ENCODE measurements at places on chromosomes 11 and 22. TPM values are rescaled to one million over a fixed set of nuclear protein-coding genes. Genes with fewer than 3 reads are reported as not detected.
A peak's percentile ranks its signal among the peaks of the same experiment; 100 is the strongest.

GRCh38 chr11:45856044-45856468 lies 8.8 kb downstream of the CRY2 start:
- H3K4me3 ChIP-seq, result no peak overlapping the region
- peak overlapping the region; percentile 88 for H3K27ac ChIP-seq
- DNase-seq, result no peak
- H3K36me3 ChIP-seq, result no peaks in the 10 kb centered on the region
- H3K27me3 ChIP-seq, result no peaks in the 10 kb centered on the region

GRCh38 chr11:126304457-126305075 lies 706 bp downstream of the DCPS start:
- DNase-seq, result no peak
- peak overlapping the region; percentile 73 for H3K4me3 ChIP-seq
- H3K4me1 ChIP-seq, result no peaks in the 10 kb centered on the region

DNA sequence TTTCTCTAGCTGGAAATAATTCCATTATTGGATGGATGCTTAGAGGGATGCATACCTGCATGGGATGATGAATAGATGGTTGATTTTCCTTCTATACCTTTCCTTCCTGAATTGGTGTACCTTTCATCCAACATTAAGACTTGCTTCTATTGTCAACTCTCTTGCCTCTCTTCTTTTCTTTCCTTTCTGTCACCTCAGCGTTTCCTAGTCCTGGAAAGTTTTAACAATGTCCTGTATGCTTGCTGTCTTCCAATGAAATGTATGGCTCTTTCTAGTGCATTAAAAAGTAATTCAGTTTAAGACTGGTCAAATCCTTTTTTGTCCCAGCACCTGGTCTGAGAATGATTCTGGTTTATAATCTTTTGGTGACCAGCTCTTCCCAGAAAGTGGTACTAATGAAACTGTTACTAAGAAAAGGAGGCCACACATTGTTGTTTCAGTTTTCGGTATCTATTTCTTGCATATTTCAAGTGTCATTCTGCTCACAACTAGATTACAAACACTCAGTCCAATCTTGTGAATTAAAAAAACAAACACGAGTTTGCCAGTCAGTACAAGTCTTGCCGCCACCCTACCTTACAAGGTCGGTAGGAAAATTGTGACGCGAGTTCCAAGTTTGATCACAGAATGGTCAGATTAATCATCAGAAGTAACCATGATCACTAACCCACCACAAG lies 8.0 kb downstream of the POU2AF1 start:
- no peak for DNase-seq
- H3K4me3 ChIP-seq, result no peak overlapping the region
- H3K4me1 ChIP-seq, result no peaks in the 10 kb centered on the region
- no peaks in the 10 kb centered on the region for H3K36me3 ChIP-seq
- H3K27ac ChIP-seq, result no peak overlapping the region
- no peaks in the 10 kb centered on the region for H3K27me3 ChIP-seq

DNA sequence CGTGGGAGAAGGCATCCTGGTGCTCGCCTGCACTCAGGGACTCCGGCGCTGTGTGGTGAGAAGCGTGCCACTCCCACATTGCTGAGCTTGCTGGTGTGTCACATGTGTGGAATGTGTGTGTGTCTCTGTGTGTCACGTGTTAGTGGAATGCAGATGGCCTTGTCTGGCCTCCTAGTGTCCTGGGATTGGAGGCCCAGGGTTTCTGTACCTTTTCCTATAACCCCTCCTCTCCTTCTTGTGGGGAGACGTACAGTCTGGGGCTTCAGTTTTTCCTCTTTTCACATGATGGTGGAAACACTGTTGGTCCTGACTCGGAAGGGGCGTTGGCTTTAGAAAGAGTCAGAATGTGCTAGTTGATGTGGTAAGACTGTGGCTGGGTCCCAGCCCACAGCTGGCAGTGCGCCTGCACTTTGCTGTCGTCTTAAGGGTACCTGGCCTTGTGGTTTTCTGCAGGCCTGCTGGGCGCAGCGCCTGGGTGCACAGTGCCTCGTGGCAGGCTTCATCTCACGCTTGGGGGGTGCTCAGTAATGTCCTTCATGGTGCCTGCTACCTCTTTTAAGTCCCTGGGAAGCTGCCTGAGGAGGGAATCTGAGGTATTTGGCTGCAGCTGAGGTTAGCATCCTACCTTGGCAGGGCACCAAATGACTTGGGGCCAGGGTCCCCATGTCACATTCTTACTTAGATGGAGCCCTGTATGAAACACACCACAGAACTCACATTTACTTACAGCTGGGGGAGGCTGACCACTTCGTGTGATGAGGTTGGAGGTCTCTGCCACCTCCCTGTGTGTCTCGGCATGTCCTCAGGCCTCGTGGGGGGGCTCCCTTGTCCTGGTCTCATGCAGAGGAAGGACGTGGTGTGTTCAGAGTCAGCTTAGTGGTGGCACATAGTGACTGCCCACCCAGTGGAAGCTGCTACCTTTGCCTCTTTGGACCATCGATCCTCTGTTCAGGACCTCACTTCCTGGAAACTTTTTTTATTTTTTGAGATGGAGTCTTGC lies 61.9 kb downstream of the MED15 start:
- no peaks in the 10 kb centered on the region for H3K36me3 ChIP-seq
- H3K27me3 ChIP-seq, result no peaks in the 10 kb centered on the region
- peak; percentile 71 for DNase-seq
- no peak overlapping the region for H3K4me3 ChIP-seq

Gene P2RX6
- 0.76 TPM for total RNA-seq

- no peaks in the 10 kb centered on the region for H3K27me3 ChIP-seq
- peak; percentile 71 for DNase-seq
- H3K4me3 ChIP-seq, result peak overlapping the region; percentile 42
- peak overlapping the region; percentile 58 for H3K27ac ChIP-seq
These were observed 4.0 kb upstream of the WNT11 start for GRCh38 chr11:76209973-76210930.

DNA sequence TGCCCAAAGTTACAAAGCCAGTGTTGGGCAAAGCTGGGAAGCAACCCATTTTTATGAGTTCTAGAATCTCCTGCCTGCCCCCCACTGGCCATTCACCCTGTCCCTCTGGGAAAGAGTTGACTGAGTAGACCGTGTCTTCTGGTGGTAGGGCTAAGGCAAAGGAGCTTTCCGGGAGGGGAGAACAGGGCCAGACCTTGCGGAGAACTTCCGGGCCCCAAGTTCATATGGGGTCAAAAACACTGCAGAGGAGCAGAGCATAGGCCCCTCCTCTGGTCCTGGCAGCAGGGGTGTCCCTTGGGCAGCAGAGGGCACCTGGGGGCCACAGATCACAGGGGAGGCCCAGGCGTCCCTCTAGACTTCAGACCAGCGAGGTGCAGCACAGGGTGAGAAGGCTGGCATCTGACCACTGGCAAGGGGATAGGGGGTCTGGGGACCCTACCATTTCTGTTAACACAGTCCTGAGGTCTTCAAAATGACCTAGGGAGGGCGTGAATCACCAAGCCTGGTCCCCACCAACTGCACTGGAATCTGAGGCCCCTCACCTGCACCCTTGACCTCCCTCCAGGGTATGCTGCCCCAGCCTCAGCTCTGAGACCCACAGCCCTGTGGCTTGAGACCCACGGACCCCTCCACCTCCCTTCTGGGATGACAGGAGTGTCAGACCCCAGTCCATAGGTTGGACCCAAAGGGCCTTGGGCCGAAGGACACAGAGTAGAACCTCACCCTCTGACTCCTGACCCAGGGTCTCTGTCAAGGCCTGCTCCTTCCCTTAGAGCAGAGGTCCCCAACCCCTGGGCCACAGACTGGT lies 1.3 kb upstream of the ARAP1 start:
- H3K4me3 ChIP-seq, result no peak overlapping the region
- no peaks in the 10 kb centered on the region for H3K36me3 ChIP-seq
- no peak overlapping the region for H3K27ac ChIP-seq
- H3K27me3 ChIP-seq, result no peaks in the 10 kb centered on the region

DNA sequence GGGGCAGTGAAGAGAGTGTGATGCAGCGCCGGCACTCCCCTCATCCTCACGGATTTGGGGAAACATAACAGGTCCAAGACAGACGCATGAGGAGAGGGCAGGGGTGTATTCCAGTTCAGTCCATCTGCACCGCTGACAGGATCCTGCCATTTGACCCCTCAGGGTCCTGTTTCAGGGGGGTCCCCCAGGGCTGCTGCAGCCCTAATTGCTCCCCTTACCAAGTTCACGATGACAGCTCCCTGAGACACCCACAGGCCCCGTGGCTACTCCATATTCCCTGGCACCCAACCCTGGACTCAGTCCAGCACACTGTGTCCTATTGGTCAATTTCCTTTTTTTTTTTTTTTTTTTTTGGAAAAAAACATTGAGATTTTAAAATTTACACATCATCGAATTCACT lies 41.5 kb downstream of the SHANK2 start:
- H3K27ac ChIP-seq, result no peak overlapping the region
- no peak for DNase-seq
- no peaks in the 10 kb centered on the region for H3K4me1 ChIP-seq
- H3K27me3 ChIP-seq, result no peaks in the 10 kb centered on the region

Measured in uterus (tissue), 4 donors.